Ovary (tissue), 10 donors: ENCODE measurements at places on chromosomes 6 and 20. TPM values are rescaled to one million over a fixed set of nuclear protein-coding genes. Genes with fewer than 3 reads are reported as not detected.

Gene CAGE1
- total RNA-seq: not detected

Gene NKAIN2
- not detected for total RNA-seq

Gene OPRL1
- 0.80 TPM for total RNA-seq

DNA sequence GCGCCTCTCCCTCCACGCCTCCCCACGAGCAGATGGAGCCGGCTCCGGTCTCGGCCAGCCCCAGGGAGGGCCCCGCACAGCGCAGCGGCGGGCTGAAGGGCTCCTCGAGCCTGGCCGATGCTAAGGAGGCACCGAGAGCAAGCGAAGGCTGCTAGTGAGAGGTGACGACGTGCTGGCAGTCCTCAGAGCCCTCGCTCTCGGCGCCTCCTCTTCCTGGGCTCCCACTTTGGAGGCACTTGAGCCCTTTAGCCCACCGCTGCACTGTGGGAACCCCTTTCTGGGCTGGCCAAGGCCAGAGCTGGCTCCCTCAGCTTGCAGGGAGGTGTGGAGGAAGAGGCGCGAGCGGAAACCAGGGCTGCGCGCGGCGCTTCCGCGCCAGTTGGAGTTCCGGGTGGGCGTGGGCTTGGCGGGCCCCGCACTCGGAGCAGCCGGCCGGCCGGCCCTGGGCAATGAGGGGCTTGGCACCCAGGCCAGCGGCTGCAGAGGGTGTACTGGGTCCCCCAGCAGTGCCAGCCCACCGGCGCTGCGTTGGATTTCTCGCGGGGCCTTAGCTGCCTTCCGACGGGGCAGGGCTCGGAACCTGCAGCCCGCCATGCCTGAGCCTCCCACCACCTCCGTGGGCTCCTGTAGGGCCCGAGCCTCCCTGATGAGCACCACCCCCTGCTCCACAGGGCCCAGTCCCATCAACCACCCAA is 2.5 kb upstream of the TMEM14C start:
- H3K27ac ChIP-seq: peak overlapping the region; percentile 80
- no peaks in the 10 kb centered on the region for H3K27me3 ChIP-seq
- peak overlapping the region; percentile 47 for H3K4me3 ChIP-seq
- no peaks in the 10 kb centered on the region for H3K36me3 ChIP-seq
- H3K4me1 ChIP-seq: peaks cover 10% of the 10 kb centered on the region

DNA sequence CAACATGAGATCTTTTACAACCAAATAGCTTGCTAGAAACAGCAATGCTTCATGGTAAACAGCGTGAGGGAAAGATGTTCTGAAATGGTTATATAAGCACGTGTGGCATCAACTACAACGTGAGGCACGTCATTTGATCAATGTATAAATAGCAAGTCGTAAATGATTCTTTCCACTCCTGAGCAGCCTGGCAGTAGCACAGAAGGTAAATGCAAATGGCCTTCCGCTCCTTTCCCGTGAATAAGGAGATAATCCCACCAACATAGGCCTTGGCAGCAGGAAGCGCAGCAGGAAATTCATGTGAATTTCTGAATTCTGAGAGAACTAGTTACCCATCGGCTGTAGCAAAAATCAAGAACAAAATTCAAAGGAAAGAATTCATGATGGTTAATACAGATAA is 17.0 kb downstream of the RPS6KA2 start:
- H3K36me3 ChIP-seq: no peaks in the 10 kb centered on the region
- no peak for DNase-seq
- H3K4me3 ChIP-seq: no peak overlapping the region
- H3K27ac ChIP-seq: no peak overlapping the region

DNA sequence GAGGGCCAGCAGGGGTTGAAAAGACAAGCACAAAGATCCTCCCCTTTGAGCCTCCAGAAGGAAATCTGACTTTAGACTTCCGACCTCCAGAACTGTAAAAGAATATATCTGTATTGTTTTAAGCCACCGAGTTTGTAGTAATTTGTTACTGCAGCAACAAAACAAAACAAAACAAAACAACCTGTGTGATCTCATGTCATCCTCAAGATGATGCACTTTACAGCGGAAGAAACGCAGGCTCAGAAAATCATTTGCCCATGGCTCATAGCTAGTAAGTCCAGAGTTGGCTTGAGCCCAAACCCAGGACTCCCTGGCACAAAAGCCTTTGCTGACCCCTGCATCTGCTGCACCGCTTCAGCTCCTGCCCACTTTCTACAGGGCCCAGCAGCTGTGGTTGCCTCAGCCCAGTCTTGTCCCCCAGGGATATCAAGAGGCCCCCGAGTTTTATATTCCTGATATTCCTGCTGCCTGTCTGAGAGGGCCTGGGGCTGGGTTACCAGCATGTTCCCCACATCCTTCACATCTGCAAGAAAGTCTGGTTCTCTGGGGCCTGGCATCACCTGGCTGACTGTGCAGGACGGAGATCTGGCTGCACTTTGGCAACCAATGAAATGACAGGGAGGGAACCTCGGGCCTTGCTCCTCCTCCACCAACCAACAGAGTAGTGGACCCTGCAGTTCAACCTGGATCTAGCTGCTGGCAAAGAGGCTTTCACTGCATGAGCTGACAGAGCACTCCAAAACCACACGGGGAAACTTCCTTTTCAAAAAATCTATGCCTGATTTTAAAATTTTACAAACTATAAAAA is 56.9 kb downstream of the JPH2 start:
- no peak overlapping the region for H3K27ac ChIP-seq
- no peaks in the 10 kb centered on the region for H3K4me1 ChIP-seq
- no peak for DNase-seq
- no peaks in the 10 kb centered on the region for H3K36me3 ChIP-seq
